ENCODE measurements at places on chromosomes 16 and 17.
A peak's percentile ranks its signal among the peaks of the same experiment; 100 is the strongest.

- DNase-seq, result no peak
Observed at GRCh38 chr16:71746442-71747046, 22.0 kb upstream of the PHLPP2 start.

DNA sequence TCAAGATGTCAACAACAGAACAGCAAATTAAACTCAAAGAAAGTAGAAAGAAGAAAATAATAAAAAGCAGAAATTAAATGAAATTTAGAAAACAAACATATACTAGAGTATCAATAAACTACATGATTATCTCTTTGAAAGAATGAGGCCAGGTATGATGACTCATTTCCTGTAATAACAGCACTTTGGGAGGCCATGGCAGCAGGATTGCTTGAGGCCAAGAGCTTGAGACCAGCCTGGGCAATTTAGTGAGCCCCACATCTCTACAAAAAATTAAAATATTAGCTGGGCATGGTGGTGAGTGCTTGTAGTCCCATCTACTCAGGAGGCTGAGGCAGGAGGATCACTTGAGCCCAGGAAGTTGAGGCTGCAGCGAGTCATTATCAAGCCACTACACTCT, 232.5 kb downstream of the RAB11FIP4 start:
- DNase-seq, result no peak

- DNase-seq, result no peak
Observed at GRCh38 chr17:82974136-82974952, 105.1 kb upstream of the METRNL start.

GRCh38 chr17:61617330-61617729, 26.3 kb upstream of the NACA2 start:
- DNase-seq, result no peak

DNA sequence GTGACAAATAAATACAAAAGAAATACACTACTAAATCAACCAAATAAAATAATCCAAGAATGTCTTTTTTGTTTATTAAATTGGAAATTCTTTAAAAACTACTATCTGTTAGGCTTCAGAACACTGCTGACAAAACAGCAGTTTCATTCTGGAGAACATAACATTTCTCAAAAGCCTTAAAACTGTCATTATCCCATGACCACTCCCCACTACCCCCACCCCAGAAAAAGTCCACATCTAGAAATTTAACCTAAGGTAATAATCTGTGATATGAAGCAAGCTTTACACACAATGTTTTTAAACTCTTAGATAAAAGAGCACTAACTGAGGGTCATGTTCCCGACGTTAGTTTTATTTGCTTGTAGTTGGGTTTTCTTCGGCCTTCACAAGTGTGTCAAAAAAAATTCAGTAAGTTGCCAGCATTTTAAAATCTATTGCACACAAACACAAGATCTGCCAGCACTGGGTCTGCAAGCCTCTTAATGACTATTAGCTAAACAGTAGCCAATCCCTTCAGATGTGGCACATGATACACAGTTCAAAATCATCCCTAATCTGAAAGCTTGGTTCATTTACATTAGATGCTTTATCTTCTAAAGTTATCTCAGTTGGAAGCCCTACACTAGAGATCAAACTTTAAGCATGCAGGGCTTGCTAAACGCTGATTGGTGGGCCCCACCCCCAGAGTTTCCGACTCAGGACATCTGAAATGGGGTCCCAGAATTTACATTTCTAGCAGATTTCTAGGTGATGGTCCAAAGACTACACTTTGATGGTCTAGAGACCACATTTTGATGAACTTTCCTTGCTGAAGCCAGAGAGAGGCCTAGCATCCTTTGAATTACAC, 75.2 kb downstream of the KANSL1 start:
- DNase-seq, result no peak

- DNase-seq, result no peak
Observed at GRCh38 chr16:13335879-13336278, 434.5 kb downstream of the SHISA9 start.

- no peak for DNase-seq
Observed at GRCh38 chr17:58097384-58098088, 14.3 kb downstream of the DYNLL2 start.

DNA sequence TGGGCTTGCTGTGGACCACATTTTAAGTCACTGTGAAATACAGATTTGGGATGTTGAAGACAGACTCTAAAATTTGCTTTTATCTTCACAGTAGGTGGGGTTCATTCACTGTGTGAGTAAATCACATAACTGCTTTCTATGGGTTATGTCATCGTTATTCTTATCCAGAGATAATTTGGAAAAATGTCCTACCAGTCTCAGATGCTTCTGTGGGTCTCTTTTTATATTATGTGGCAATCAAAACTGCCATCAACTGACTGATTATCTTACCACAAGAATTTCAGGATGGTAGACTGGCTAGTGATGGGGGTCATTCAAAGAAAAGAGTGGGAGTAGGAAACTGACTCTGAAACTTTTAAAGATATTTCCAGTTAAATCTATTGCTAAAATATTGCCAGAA, 3.1 kb downstream of the HSBP1 start:
- DNase-seq, result no peak

DNA sequence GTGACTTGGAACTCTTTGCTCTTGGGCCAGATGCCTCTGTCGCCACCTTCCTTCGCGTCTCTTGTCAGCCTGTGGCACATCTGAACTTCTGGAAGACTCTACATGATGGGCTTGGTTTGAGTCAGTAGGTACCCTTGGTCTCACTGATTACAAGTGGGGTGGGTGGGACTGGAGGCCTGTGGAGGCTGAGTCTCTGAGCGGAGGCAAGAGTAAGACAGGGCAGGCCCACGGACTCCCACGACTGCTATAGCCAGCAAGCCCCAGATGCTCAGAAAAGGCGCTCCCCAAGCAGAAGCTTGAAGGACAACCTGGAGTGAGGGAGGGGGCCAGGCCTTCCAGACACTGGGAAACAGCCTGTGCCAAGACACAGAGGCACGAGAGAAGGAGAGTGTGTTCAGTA, 145.7 kb downstream of the SNX29 start:
- no peak for DNase-seq

- DNase-seq, result no peak
Observed at GRCh38 chr16:66212428-66212827, 154.1 kb upstream of the CDH5 start.

DNA sequence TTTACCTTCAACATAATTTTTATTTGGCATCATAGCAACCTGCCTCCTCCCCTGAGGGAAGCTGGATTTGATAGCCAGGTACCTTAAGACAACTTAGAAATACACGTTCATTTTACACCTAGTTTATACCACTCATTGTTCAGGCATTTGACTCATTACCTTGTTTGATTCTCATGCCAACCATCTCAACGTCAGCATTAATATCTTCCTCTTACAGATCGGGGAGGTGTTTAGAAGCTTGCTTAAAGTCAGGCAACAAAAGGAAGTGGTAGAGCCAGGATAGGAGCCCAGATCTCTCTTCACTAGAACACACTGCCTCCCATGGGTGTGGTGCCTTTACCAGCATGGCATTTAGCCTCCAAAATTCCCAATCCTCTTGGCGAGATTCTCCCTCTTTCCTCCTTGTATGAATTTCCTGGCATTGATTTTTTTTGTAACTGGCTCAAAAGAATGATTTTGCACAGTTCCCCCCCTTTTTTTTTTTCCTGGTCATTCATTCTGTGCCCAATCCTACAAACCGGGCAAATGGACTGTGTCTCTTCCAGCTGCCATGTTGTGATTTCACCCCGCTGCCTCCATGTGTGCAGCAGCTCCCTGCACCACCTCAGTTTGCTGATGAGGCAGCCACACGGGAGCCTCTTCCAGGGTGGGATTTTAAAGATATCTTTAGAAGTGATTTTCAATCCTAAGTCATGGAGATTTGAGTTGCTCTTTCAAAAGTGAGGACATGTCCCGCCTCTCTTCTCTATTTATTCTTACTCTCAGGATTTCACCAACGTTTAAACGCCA, 383.6 kb downstream of the UTP18 start:
- no peak for DNase-seq

GRCh38 chr17:40608061-40608581, 39.5 kb downstream of the SMARCE1 start:
- DNase-seq, result no peak

DNA sequence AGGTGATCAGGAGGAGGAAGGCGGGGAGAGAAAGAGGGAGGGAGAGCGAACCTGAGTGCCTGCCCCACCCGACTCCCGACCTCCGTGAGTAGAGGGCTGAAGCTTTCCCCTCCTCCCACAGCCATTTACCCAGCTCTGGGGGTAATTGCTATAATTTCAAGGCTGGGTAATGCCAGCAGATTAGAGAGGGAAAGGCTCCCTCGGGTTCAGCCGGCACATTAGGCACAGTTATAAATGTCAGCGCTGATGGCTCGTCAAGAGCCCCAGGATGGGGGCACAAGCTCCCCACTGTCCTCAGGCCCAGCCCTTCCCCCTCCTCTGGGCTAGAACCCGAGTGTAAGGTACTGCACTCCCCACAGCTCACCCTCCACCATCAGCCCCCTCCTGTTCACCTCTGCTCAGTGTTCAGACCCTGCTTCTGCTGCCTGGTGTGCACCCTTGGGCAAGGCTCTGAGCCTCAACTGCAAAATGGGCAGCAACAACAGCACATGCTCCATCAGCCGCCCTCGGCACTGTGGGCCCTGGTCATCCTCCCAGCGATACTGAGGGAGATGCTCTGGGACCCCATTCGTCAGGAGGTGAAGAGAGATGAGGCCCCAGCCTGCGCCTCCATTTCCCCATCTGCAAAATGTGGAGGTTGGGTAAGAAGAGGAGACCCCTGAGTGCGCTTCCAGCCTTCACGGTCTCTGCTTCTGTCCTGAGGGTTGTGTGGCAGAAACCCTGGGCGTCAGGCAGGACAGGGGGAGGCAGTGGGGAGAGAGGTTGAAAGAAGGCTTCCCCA, 77.2 kb downstream of the NT5M start:
- no peak for DNase-seq

- DNase-seq, result no peak
Observed at GRCh38 chr17:6996256-6997011, 585 bp downstream of the ALOX12 start.

DNA sequence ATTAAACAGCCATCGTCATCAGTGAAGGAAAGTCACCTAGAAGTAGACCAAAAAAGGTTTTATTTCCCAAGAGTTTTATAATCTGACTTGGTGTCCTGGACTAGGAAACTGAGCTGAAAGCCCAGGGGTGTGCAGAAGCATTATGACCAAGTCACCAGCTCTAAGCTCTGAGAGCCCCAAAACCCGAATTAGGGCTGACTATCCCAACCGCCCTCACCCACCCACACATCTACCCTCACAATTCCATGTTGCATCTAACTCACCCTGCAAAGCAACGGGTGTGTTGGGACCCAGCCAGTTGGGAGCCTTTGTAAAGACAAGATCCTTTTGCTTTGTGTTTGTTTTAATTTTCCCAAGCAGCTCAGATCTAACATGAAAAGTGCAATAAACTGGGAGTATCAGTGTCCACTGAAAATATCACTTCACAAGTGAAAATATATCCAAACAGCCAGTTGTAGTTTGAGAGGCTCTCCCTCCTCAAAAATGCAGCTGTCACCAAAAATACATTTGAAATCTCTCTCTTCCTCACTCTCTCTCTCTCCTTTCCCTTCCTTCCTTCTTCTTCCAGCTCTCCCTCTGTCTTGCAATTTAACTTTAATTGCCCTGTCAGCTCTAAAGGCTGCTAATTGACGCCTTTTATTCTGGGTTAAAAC, 16.2 kb upstream of the NOG start:
- DNase-seq, result no peak

DNA sequence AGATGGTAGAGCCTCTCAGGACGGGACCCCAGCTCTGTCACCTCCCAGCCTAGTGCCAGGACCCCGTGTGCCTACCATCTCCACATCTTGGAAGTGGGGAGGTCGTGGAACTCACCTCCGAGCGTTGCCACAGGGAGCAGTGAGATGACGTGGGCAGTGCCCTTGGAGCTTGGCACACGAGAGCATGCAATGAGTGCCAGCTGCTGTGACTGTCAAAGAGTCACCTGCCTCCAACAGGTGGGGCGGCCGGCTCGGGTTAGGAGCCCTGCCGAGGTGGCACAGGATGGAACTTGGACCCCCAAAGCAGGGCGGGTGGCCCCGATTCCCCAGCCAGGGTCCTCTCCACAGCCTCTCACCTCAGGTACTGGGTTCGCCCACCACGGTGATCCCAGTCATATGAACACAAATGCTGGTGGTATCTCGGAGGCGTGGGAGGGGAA, 5.5 kb downstream of the VPS4A start:
- DNase-seq, result no peak

- DNase-seq, result no peak
Observed at GRCh38 chr16:69373019-69373418, 12.8 kb downstream of the TERF2 start.

DNA sequence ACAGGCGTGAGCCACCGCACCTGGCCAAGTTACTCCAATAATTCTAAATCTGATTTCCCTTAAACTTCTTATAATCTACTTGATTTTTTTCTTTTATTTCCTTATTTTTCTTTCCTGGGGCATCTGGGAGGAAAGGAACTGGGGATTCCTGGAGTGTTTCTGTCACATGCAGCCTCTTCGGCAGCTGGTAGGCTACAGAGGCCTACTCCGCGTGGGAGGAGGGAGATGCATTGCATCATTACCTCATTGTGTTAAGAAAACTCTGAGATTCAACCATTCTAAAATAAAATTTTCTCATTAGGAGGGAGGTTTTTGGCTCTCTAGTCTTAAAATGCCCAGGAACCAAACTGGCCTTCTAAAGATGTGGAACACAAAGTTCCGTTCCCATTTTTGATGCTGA, 64.0 kb downstream of the SOX9 start:
- peak; percentile 32 for DNase-seq

GRCh38 chr16:87945351-87946042, 5.7 kb upstream of the BANP start:
- DNase-seq, result peak; percentile 93

- DNase-seq, result no peak
Observed at GRCh38 chr16:28504707-28505404, 1.8 kb downstream of the IL27 start.

GRCh38 chr16:16045296-16045695, 95.9 kb downstream of the ABCC1 start:
- no peak for DNase-seq

DNA sequence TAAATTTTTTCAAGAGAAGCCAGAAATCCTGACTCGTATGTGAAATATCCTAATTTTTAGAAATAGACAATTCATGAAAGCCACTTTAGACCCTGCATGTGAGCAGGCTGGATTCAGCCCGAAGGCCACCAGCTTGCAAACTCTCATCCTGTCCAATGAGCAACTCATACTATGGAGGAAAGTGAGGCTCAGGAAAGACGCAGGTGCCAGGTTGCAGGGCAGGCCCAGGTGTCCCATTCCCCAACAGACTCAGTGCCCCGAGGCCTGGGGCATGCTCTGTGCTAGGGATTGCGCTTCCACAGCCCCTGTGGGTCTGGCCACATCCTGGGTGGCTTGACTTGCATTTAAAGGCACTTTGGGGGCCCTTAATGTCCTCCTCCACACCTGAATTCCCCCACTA, 16.7 kb upstream of the RASD1 start:
- no peak for DNase-seq

- DNase-seq, result no peak
Observed at GRCh38 chr17:15780188-15780587, 48.1 kb downstream of the TBC1D26 start.

GRCh38 chr17:55040611-55041010, 72.0 kb downstream of the STXBP4 start:
- no peak for DNase-seq

All from retinal pigment epithelial cell (primary cell).